ENCODE measurements at places on chromosomes 2 and 18.

GRCh38 chr18:45652303-45653080, 37.2 kb downstream of the SLC14A2 start:
- DNase-seq = no peak

DNA sequence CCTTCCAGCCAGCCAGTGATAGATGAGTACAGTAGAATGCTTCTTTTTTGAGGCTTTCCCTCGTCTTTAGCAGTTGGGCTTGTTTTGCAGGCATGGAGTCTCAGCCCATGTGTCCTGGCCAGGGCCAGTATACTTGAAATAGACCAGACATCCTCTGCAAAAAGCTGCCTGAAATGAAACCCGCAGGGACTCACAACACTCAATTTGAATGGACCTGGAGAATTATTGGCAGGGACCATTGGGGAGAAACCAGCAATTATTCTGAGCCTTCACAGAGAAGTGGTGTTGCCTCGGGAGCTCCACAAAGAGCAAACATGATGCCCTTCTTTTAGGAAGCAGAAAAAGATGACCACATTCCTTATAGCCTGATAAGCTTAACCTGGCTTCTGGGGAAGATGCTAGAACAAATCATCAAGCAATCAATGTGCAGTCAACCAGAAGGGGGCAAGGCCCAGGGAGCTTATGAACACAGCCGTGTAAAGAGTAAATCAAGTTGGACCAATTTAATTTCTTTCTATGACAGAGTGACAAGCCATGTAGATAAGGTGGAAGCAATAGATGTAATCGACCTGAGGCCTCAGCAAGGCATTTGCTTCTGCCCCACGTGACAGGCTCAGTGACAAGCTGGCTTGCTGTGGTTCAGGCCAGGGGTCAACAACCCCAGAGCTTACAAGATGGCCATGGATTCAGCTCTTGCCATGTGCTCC, 42.1 kb downstream of the BOD1L2 start:
- DNase-seq = no peak

GRCh38 chr2:172693529-172694455, 41.9 kb upstream of the RAPGEF4 start:
- DNase-seq = peak; percentile 77

- no peak for DNase-seq
These were observed 83.9 kb upstream of the REV1 start for GRCh38 chr2:99573634-99574251.

DNA sequence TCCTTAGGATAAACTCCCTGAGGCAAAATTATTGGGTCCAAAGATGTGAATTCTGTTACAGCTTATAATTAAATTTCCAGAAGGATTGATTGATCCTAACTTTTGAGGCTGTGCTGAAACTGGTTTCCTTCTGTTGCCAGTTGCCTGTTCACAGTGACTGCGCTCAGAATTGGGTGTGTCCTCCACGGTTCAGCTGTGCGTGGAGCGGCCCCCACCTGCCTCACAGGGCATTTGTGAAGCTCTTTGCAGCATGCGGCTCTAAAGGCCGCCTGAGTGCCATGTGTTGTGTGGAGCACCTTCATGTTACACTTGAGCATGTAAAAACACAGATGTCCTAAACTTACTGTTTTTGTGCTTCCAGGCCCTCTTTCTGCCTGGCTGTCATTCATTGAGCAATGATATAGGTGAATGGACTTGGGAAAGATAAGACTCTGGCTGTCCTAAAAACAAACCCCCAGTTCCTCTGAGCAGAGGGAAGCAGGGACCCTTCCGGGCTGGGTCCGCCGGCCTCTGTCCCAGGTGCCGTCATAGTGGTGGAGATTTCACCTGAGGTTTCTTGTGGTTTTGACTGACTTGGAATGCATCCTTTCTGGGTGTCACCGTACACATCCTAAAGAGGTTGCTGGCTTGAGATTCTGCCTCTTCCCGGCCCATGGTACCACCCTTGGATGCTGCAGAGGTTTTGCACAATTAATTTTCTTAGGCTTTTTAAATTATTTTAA, 173.6 kb downstream of the LDLRAD4 start:
- no peak for DNase-seq

DNA sequence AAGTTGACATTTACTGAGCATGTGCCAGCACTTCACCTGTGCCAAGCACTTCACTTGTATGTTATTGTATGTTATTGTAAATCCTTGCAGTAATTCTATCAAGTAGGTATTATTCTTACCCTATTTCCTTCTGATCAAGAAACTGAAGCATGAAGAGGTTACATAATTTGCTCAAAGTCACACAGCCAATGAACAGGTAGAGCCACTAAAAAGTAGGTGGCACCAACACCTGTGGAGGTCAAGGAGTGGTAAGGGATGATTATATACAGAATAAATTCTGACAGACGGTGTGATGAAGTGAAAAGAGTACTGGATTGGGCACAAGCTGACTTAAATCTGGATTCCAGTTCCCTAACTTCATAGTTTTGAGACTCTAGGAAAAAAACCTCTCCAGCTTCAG, 71.0 kb downstream of the SPIRE1 start:
- DNase-seq = no peak

- DNase-seq = peak; percentile 24
These were observed 87.8 kb downstream of the UPP2 start for GRCh38 chr2:158189526-158189925.

DNA sequence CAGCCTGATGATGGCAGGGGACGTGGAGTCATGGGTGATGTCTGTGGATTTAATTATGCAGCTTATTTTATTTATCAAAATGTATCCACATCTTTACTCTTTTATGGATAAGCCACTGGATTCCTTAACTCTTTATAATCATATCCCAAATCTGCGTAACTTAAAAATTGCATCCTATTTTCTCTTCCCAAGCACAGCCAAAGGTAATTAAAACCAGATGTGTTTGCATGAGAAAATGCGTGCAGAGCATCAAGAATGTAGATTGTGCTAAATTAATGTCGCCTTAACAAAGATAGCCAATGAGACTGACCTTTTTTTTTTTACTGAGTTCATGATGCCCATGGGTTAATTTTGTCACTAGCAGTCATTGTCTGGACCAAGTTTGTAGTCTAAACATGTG, 10.0 kb downstream of the SH3RF3 start:
- no peak for DNase-seq

DNA sequence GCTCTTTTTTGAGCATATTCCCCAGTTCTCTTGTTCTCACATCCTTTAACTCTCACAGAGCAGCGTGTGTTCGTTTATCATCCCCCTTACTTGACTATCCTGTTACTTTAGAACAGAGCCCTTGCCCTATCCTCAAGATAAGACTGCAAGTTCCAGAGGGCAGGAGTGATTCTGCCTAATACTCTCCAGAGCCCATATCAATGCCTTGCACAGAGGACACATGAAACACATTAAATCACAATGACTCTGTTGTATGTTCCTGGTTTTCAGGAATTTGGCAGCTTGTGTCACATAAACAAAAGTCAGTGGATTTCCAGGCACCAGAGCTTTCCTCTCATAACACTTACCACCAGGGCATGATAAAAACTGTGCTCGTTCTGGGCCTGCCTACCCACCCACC, 156.7 kb downstream of the RNF144A start:
- no peak for DNase-seq

DNA sequence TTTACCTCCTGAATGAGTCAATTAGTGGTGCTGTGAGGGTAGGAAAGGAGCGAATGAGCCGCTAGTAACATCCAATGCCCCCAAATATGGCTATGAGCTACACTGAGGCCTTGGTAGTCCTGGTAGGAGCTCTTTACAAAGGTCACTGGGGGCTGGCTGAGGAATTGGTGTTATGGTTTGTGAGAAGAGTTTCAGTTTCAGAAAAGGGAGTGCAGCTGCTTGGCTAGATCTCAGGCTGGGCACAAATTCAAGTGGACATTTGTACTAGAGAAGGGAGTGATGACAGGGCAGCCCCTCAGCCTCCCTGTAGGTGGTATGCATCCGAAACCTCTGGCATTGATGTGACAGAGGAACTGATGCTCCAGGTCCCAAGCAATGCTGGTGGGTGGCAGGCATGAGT, 13.9 kb upstream of the PAIP2B start:
- DNase-seq = no peak

- DNase-seq = no peak
These were observed 121.5 kb upstream of the CTAGE1 start for GRCh38 chr18:22539051-22539765.

- no peak for DNase-seq
These were observed 59.9 kb downstream of the UBR3 start for GRCh38 chr2:169887120-169887519.

Measured in inflammatory macrophage treated with lipopolysaccharide for 4 hours (primary cell).